ENCODE measurements at places on chromosomes 4 and X.

DNA sequence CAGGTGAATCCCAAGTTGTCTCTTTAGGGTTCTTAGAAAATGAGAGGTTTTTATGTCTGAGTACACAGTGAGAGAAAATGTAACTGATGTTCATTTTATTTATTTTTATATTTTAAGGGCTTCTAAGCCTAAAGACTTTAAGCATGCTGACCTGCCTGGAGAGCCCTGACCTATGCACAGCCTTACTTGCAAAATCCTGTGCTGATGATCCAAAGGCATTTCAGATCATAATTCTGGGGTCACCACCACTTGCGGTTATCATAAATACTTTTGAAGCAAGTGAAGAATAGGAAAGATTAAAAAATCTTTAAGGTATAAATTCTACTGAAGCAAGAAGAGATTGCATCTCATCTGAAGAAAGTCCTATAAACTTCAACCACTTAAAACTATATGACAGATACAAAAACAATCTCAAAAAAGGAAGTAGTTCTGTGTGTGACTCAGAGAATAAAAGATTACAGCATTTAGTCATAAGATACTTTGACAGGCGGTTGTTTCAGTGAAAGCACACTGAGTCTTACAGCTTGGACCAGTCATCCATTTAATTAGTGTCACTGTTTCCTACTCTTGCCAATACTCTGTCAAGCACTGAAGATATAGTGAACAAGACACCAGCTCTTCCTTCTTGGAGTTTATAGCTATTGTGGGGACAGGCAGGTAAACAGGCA, 245.2 kb upstream of the DIPK2B start:
- DNase-seq, result peak; percentile 89

DNA sequence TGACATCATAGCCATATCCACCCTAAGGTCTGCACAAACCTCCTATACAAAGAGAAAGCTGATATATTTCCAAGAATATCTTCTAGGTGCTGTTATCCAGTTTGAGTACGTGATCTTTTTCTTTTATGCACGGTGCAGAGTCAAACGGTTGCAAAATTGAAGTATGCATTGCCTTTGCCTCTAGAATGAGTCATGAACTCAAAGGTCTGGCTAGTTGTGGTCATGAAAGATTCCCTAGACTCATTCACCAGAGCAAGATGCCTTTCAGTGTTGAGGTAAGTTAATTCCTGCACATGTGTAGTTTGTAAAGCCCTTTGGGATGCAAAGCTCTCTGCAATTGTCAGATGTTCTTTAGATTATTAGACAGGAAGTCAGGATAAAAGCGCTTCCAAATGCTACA, 704.4 kb downstream of the PCDH19 start:
- DNase-seq, result peak; percentile 37

DNA sequence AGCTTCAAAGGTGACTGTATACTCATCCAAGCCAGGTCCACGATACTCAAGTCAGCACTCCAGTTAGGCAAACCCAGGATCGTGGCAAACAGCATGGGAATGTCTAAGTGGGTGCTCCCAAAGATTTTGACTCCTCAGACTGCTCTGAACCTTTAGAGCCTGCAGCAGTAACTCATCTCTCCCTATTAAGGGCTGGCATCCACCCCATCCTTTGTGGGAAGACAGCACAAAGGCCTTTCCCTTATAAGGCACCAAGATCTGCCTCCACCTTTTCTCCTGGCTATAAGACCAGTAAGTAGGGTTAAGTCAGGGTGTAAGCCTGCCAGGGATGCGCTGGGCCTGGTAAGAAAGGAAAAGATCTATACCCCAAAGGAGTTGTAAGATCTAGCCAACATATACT, 23.6 kb upstream of the SLC25A43 start:
- DNase-seq, result peak; percentile 38

- DNase-seq, result no peak
Observed at GRCh38 chrX:117895418-117895817, 221.2 kb downstream of the KLHL13 start.

GRCh38 chrX:155877288-155877687, 3.9 kb upstream of the VAMP7 start:
- DNase-seq, result no peak

DNA sequence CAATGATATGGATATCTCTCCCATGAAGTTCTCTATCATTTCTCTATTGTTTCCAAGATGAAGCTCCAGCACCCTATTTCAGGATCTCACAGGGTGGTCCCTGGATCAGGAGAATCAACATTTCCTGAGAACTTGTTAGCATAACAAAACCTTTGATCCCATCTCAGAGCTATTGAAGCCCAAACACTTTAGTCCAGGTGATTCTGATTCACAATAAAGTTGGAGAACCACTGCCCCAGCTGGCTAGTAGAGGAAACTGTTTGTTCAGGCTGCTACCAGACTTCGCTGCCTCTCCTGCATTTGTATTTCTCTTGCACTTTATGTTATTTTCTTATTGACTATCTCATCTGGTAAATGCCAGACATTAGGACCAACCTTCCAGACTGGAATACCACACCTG, 65.4 kb downstream of the CEP44 start:
- DNase-seq, result no peak

GRCh38 chrX:150094996-150095395, 156.7 kb upstream of the EOLA2 start:
- DNase-seq, result peak; percentile 89

DNA sequence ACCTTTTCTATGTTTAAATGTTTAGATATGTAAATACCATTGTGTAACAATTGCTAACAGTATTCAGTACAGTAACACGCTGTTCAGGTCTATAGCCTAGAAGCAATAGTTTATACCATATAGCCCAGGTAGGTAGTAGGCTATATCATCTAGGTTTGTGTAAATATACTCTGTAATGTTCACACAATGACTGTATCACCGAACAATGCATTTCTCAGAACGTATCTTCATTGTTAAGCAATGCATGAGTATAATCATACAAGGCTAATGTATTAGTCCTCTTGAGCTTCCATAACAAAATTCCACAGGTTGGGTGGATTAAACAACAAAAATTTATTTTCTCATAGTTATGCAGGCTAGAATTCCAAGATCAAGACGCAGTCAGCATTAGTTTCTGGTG, 22.7 kb downstream of the ARMCX4 start:
- no peak for DNase-seq

- DNase-seq, result no peak
Observed at GRCh38 chr4:16129336-16129735, 45.5 kb upstream of the PROM1 start.

DNA sequence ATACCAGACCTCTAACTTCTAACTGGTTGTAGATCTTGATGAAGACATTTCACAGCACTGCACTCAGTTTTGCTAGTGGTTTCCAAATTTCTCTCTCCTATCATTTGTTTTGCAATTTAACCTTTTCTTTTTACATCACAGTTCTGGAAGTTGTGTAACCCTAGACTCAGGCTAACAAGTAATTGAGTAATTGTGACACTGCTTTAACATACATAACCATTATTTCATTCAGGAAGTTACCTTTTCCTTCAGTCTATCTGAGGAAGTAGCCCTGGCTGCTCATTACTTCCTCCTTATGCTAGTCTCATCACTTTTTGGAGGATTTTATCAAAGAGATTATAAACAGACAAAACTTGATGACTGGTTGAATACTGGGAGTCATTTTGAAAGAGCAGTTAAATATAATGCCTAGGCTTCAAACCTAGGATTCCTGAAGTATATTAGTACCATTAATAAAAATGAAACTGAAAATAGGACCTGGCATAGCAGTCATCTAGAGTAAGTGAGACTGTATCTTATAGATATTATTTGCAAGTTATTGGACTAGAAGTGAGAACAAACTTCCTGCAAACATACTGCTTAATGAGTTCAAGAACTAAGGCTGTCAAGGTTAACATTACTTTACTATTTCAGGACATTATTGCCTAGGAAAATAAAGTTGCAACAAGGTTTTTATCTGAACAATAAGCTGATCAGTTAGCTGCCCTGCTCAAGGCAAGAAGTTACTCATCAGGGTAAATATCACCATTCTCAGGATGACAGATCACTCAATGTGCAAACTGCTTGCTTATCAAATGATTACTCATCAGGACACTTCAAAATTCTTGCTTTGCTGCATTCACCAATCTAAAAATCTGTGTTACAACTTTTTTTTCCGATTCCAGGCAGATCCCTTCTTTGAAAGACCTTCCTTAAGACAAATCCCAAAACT, 25.6 kb upstream of the TEX13C start:
- DNase-seq, result peak; percentile 3

DNA sequence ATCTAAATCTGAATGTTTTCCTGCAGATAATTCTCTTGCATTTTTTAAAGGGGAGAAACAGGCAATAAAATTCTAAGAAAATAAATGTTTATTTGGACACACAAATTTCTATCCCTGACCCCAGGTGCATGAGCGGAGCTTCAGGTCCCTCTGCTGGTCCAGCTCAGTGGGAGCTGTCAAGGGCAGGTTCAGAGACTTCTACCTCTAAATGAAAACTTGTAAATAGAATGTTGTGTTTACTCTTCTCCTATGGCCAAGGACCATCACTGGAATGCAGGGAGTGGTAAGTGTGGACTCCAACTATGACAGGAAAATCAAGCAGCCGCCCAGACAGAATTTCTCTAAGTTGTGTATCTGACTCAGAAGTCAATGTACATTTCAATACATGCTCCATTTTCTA, 148.6 kb upstream of the TTC29 start:
- no peak for DNase-seq

GRCh38 chrX:8067754-8068462, 103.2 kb downstream of the VCX2 start:
- DNase-seq, result peak; percentile 81

- DNase-seq, result peak; percentile 87
Observed at GRCh38 chr4:141020801-141021261, 112.4 kb downstream of the RNF150 start.

GRCh38 chrX:138411048-138411447, 300.5 kb downstream of the FGF13 start:
- DNase-seq, result no peak

DNA sequence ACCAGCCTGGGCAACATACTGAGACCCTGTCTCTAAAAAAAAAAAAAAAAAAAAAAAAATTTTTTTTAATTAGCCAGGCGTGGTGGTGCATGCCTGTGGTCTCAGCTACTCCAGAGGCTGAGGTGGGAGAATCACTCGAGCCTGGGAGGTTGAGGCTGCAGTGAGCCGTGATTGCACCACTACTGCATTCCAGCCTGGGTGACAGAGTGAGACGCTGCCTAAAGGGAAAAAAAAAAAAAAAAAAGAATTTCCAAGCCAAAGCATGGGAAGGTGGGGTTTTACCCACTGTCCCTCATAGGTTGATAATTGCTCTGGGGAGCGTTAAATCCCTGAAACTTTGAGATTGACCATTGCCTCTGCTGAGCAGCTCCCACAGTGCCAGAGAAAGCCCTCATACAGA, 427.5 kb downstream of the BCOR start:
- peak; percentile 78 for DNase-seq

DNA sequence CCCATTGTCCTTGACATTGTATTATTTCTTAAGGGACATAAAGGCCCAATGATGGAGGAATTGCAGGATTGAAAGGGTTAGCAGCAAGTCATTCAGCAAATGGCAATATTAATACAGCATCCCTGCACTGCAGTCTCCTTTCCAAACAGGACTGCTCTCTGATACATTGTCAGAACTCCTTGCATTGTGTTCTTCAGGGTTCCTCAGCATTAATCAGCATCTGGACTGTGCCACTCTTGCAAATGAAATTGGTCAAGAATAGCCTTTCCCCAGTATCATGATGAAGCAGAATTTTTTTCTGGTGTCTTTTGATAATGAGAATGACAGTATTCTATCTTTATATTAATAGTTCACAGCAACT, 272.6 kb upstream of the HAND2 start:
- DNase-seq, result no peak

GRCh38 chr4:97589481-97590196, 553.6 kb downstream of the STPG2 start:
- no peak for DNase-seq

DNA sequence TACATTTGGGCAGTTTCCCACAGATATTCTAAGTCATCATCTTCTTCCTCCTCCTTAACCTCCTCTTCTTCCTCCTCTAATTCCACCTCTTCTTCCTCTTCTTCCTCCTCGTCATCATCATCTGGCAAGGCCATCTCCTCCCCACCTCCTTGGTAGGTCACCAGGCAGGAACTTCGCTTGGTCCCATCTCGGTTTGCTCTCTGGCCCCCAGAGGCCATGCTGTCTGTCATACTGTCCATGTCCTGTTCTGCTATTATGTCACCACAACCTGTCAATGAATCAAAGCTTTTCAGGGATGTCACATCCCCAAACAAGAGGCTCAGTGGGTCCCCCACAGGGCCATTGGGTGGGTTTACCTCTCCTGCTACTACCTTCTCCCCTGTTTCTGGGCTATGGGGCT, 13.5 kb downstream of the AMER1 start:
- no peak for DNase-seq

GRCh38 chr4:48067536-48067935, 51.0 kb downstream of the NIPAL1 start:
- no peak for DNase-seq

GRCh38 chrX:36684053-36684452, 324.1 kb upstream of the FAM47C start:
- no peak for DNase-seq

DNA sequence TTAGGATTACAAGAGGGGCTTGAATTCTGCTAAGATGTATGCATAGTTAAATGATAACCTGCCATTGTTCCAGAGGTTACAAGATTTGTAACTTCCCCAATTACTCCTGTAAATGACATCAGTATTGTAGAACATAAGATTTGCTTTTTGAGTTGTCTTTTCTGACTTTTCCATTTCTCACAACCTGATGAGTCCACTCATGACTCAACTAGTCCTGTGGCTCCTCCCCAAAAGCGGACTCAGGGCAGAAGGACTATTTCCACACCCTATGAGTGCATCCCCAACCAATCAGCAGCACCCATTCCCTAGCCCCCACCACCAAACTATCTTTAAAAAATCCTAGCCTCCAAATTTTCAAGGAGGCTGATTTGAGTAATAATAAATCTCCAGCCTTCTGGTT, 54.7 kb downstream of the HOPX start:
- no peak for DNase-seq

GRCh38 chr4:51842167-51842553, 793 bp upstream of the DCUN1D4 start:
- peak; percentile 26 for DNase-seq

- DNase-seq, result no peak
Observed at GRCh38 chr4:6938237-6938636, 28.6 kb downstream of the TBC1D14 start.

Data from fibroblast of skin of right quadriceps (primary cell).